ENCODE measurements at places on chromosomes 16 and 17.

GRCh38 chr17:37312137-37312923 is 63.5 kb upstream of the C17orf78 start:
- no peak for DNase-seq

GRCh38 chr16:49017501-49017900 is 264.1 kb downstream of the CBLN1 start:
- no peak for DNase-seq

- no peak for DNase-seq
These were observed 154.8 kb downstream of the SLC39A11 start for GRCh38 chr17:72937707-72938106.

- DNase-seq = no peak
These were observed 12.4 kb upstream of the YWHAE start for GRCh38 chr17:1412185-1413110.

DNA sequence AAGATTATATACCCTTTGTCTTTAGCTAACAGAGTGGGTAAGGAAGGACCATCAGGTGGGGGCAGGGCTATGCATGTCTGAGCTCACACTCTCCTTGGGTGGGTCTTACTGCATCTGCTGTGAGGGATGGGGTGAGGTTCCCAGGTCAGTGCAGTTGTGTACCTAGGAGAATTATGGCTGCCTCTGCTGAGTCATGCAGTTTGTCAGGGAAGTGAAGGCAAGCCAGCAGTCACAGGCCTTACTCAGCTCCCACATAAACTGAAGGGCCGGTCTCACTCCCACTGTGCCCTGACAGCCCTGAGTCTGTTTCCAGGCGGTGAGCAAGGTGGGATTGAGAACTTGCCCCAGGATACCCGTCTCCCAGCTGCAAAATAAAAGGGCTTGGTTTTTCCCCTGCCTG is 328.6 kb downstream of the MAP2K6 start:
- DNase-seq = no peak

GRCh38 chr17:79152636-79153035 is 78.0 kb downstream of the ENGASE start:
- DNase-seq = no peak

- DNase-seq = no peak
These were observed 8.9 kb upstream of the CDC42EP4 start for GRCh38 chr17:73320601-73321264.

GRCh38 chr16:48003206-48003907 is 152.4 kb downstream of the ABCC12 start:
- DNase-seq = no peak

DNA sequence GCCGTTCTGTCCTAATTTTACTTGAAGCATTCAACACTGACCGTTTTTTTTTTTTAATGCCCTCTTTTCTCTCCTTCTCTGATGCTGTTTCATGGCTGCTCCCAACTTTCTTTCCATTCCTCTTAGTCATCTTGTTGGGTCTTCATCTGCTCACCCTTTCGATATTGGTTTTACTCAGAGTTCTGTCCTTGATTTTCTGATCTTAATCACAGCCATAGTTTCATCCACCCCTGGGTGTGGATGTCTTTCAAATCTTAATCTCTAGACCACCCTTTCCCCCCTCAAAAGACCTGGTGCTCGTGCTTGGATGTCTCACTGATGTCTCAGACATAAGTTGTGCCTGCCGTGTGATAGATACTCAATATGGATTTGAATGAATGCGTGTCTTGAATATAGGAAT is 22.4 kb downstream of the NDEL1 start:
- DNase-seq = no peak

DNA sequence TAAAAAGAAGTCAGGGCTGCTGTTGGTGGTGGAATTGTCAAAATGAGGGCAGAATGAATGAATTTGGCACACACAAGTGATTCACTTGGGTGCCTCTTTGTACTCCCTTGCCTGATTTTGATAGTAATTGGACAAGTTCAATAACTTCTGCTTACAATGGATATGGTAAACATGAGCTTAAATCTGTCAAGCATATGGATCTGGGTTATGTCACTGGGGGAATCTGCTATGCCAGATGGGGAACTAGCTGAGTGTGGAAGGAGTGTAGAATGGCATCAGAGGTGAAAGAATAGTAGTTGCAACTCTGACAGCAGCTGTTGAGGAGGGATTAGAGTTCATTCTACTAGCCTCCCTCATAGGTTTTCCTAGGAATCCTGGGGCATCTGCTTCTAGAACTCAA is 724.2 kb upstream of the CDH8 start:
- no peak for DNase-seq

DNA sequence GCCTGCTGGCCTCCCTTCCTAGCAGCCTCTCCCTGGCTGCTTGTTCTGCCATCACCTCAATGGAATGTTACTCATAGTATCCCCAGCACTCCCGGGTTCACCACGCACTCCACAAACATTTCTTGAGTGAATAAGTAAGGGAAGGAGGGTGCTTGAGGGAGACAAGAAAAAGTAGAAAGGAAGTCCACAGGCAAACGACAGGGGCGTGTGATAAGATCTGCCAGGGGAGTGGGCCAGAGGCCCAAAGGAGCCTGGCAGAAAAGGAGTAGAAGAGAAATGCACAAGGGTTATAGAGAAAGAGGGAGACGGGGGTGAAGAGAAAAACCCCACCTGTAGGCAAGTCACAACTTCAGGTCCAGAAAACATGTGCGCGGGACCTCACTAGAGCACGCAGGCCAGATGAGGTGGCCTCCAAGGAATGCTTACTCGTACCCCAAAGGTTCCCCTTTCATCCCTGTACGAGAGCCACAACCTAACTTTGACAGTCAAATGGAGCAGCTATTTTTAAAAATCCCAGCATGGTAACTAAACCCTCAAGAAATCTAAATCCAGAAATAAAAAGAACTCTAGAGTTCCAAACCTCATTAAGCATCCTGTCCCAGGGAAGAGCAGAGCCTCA is 6.6 kb downstream of the ZDHHC7 start:
- DNase-seq = no peak

DNA sequence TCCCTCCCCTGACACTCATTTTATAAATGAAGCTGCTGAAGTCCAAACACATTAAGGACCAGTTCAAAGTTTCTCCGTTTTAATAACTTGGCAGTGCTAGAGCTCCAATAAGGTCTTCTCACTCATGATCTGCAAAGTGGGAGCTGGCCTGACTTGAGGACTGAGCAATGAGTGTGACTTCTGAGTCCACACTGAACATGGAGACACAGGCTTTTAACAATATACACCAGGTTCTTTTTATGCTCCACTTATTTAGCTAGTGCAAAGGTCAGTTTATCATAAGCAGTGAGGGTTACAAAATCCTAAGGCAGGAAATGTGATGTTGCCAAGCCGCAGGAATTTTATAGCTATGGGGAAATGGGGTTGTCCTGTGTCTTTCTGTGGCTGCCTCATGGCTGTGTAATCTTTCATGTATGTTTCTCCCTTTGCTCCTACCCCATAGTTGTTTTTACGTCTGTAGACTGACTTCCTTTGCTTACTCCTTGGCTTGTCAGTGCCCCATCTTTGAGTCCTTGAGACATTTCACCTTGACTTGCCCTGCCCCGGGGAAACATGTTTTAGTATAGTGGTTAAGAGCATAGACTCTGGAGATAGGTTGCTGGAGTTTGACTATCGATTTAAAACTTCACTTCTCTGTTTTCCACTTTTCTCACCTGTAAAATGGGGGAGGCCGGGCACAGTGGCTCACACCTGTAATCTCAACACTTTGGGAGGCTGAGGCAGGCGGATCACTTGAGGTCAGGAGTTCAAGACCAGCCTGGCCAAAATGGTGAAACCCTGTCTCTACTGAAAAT is 12.2 kb upstream of the MMD start:
- no peak for DNase-seq

- DNase-seq = no peak
These were observed 715.1 kb downstream of the CDH11 start for GRCh38 chr16:64406770-64407181.

DNA sequence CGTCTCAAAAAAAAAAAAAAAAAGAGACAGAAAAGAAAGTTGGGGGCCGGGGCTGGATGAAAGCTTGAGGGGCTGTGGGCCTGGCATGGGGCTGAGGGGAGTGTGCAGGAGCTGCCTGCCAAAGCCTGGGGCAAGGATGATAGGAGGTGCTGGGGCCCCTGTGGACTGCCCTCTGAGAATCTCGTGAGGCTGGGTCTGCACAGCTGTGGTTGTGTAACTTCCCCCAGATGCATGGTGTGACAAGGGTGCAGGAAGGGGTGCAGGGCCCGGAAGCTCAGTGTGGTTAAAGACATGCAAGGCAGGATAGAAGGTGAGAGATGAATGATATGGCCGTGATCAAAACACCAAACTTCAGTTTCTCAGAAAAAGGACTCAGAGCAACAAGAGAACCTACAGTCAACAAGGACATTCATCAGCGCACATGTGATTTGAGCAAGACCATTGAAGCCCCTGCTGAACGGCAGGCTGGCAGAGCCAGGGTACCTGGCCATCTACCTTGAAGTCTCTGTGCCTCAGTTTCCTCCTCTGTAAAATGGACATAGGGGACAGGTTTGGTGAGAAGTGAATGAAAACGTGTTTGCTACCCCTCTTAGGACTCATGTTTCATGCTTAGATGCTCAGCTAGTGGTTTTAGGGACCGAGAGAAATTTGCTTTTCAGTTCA is 9.6 kb downstream of the IL32 start:
- no peak for DNase-seq

DNA sequence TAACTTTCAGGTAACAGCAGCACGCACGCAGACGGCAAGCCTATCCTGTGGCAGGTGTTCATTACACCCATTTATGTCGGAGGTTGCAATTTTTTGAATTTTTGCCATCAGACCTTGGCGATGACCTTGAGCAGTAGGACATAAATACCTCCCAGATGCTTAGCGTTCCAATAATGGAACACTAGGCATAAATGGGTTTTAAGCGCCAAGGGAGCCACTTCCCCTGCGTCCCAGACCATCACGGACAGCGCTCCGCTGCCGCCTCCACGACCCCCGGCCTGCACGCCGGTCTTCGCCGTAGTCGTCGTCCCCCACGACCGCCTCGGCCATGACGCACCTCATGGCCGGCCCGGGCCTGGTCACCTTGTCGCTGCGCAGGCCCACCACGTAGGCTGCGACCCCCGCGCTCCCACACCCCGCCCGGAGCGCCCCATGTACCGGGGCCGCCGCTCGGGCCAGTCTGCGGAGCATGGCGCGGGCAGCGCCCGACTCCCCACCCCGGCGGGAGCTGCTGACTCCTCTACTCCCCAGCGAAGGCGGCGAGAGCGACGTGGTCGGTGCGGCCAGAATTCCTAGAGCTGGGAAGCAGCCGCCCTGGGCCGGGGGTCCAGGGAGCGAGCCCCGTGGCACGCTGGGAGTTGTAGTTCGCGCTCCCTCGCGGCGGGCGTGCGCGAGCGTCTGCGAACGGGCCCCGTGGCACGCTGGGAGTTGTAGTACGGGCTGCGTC is 22.7 kb downstream of the TMEM235 start:
- DNase-seq = peak; percentile 65

DNA sequence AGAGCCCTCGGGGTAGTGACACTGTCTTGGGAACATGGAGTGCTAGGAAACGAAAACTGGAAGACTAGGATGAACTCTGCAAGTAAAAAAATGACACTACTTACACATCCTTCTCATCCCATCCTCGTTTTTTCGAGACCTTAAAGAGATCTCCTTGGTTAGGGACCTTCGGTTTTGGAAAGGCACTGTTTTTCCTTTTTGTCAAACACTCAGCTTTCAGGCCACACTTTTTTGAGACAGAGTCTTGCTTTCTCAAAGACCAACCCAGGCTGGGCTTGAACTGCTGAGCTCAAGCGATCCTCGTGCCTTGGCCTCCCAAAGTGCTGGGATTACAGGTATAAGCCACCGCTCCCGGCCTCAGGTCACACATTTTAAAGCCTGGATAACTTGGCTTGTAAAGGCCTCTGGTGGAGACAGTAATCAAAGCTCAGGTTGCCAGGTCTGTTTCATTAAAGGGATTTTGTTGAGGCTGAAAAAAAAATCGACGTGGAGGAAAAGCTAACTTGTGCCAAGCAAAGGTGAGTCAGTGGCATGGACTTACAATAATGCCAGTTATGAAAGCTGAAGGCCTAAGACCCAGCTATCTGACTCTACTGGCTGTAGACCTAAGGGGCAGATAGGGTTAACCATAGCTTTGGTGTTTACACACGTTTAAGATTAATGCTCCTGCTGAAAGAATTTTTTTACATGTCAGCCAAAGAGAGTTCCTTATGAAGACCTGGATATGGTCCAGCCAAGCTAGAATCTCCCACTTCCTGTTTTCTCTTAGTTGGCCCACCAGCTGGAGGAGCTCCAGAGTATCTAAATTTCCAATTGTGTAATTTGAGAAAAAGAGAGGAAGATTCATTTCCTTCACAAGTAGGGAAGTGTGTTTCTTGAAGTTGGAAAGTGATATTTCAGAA is 823 bp downstream of the NBR1 start:
- no peak for DNase-seq

GRCh38 chr17:27497696-27498095 is 41.4 kb downstream of the KSR1 start:
- DNase-seq = no peak

- DNase-seq = no peak
These were observed 38.8 kb downstream of the SNX20 start for GRCh38 chr16:50642349-50642748.

Measured in stimulated activated CD4-positive, alpha-beta T cell treated with anti-CD3 and anti-CD28 coated beads, Interleukin-12 subunit alpha, Interleukin-12 subunit beta, amount 100 ng/mL, for 24 hours (primary cell).